ENCODE measurements at places on chromosomes 13 and 19.
A peak's percentile ranks its signal among the peaks of the same experiment; 100 is the strongest.

DNA sequence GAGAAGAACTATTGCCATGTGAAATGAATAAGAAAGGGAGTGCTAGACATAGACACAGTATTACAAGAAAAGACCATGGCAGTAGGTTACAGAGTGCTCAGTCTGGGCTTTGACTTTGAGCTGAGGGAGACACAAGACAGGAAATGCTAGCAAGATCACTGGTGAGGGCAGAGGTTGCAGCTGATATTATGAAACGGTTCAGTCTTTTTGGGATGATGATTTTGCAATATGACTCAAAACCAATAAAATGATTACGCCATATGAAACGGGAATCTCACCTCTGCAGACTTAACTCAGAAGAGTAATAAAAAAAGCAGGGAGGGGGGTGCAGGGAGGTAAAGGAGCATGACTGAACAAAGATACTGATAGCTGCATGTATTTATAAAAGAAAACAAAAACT, 123.1 kb downstream of the RBM26 start:
- DNase-seq, result no peak

DNA sequence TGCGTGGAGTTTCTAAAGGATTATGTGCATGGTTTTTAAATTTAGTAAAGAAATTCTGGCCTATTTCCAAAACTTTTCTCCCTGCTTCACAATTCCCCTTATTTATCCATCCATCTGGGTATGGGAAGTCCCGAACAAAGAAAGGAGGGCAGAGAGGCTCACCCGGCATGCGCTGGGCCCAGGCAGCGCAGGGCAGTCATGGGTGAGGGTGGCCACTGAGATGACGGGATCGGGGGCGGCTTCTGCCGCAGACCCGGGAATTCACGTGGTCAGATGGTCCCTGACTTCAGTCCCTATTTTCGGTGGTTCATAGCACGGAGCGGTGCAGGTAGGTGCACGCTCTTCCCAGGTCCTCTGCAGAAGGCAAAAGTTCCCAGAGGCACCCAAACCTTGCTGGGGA, 14.5 kb downstream of the IRS2 start:
- DNase-seq, result no peak

GRCh38 chr13:78603240-78603957, at the start of gene POU4F1:
Gene POU4F1, minus strand, starts transcription at chr13:78603552. Its CDS starts 226 bp downstream, at chr13:78603326.
- peak; percentile 80 for DNase-seq

GRCh38 chr19:10353793-10354391, 14.5 kb upstream of the ICAM3 start:
- peak; percentile 44 for DNase-seq

DNA sequence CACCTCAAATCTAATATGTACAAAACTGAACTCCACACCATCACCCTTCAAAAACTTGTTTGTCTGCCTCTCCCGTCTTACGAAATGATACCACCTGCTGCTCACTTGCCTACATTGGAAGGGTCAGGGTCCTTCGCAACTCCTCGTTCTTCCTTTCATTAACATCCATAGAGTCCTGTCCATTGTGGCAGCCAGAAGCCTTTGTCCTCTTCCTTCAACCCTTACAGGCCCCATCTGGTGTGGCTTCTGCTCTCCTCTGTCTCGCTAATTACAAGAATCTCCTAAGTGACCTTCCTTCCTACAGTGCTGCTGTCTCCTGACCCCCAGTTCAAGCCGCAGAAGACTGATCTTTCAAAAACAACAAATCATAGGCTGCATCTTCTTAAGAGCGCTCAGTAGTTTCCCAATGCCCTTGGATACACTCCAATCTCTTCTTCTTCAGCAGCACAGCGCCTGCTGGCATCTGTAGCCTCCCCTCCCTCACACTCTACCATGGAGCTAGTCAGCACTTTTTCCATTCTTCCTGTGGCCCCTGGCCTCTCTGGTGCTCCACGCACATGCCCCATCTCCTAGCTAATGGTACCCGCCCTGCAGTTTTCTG, 382.7 kb downstream of the LIG4 start:
- no peak for DNase-seq

DNA sequence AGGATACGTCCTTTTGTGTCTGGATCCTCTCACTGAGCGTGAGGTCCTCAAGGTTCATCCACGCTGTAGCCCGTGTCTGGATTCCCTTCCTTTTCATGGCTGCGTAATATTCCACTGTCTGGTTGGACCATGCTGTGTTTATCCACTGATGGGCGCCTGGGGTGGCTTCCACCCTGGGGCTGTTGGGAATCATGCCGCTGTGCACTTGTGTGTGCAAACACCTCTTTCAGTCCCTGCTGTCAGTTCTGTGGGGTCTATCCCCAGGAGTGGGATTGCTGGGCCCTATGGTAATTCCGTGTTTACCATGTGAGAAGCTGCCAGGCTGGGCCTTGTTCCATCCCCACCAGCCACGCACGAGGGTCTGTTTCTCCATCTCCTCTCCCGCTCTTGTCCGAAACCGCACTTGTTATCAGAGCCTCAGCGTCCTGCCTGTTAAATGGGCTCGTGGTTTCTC, 98.6 kb downstream of the GADD45B start:
- DNase-seq, result no peak

GRCh38 chr13:48530833-48531232, 2.0 kb downstream of the RCBTB2 start:
- no peak for DNase-seq

GRCh38 chr19:35513628-35514281, at the start of gene DMKN:
Gene DMKN, minus strand, starts transcription at chr19:35513649. Its CDS starts 174 bp downstream, at chr19:35513475.
- no peak for DNase-seq

GRCh38 chr19:13606156-13606555, 99.9 kb upstream of the CACNA1A start:
- DNase-seq, result no peak

DNA sequence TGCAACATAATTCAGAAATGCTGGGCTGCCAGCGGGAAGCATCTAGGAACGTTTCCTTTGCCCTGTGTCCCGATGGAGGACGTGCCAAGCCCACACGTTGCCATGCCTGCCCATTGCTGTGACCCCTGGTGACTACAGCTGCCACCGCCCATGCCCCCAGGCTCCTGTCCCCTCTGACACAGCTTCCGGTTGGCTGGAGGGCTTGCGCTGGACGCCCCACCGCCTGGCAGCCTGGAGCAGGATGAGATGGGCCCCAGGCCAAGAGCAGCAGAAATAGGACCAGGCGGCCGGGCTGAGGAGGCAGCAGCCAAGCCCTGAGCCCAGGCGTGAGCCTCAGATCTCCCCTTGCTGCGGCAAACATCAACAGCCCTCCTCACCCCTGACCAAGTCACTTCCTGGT, 125.9 kb downstream of the COL4A2 start:
- no peak for DNase-seq

GRCh38 chr13:46580362-46580839, 27.4 kb downstream of the LRCH1 start:
- DNase-seq, result no peak

- no peak for DNase-seq
Measured at GRCh38 chr19:3565139-3565538, 7.6 kb upstream of the HMG20B start.

DNA sequence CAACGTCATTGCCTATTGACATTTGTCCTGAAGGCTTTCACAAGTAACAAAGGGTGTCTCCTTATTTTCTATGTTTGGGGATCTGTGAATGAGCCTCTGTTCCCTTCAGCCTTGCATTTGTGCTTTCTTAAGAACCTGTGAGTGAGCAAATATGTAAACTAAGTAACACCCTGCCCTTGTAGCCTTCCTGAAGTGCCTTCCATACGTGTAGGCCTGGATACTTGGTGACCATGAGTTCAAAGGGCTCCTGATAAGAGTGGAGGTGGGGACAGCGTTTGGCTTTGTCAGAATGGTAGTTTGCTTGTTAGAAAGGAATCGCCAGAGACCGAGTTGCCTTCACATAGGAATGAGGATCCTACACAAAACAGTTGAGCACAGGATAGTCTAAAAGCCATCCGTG, 14.5 kb upstream of the CCDC97 start:
- DNase-seq, result no peak

- DNase-seq, result no peak
Measured at GRCh38 chr19:10618846-10619245, 6.5 kb upstream of the SLC44A2 start.

DNA sequence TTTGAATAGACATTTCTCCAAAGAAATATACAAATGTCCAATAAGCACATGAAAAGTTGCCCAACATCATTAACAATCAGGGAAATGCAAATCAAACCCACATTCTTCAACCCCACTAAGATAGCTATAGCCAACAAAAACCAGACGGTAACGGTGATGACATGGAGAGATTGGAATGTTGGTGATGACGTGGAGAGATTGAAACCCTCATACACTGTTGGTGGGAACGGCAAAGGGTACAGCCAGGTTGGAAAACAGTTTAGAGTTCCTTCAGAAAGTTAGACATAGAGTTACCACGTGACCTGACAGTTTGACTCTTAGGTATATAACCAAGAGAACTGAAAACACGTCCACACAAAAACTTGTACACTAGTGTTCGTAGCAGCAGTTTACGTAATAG, 48.1 kb downstream of the TNFRSF19 start:
- no peak for DNase-seq

DNA sequence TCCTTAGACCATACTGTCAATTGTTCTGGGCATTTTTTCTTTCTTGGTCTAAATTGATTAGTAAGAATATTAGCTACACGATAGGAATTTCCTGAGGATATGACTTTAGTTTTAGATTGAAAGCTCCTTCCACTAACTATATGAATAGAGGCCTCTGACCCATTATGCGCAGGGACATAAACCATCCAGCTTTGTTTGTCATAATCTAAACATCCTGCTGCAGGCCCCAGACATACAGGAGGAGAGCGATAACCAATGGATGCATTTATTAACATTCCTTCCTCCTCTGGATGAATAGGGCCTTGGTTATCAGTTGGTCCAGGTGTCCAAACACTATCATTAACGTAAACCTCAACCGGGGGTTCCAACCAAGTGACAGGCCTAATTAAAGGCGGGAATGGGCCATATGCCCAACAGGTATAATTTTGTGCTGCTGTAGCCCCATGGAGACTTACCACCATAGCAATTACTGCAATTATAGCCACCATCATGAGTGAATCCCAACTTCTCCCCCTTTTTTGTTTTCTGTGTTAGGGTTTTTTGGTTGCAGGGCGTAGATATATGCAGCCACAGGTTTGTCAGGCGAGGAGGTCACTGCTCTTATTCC, 32.6 kb downstream of the CLEC4M start:
- no peak for DNase-seq

GRCh38 chr13:45040622-45041021, 51.3 kb downstream of the GPALPP1 start:
- no peak for DNase-seq

DNA sequence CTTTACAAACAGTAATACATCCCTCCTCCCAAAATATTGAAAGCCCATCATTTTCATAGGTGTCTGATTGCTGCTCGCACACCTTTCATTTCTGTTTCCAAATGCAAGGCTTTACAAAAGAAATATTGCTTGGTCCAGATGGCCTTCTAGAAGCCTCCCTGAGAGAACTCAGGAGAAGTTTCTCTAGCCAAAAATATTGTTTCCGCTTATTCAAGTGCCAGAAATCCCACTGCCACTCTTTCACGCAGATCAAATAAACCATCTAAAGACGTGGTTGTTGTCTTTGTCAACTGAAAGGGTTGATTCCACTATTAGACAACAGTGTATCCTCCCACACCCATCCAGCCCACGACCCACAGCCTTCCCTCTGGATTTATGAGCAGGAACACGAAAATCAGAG, 96.2 kb downstream of the ZIC5 start:
- DNase-seq, result no peak

GRCh38 chr13:40432018-40432978, 234.1 kb downstream of the FOXO1 start:
- peak; percentile 68 for DNase-seq

DNA sequence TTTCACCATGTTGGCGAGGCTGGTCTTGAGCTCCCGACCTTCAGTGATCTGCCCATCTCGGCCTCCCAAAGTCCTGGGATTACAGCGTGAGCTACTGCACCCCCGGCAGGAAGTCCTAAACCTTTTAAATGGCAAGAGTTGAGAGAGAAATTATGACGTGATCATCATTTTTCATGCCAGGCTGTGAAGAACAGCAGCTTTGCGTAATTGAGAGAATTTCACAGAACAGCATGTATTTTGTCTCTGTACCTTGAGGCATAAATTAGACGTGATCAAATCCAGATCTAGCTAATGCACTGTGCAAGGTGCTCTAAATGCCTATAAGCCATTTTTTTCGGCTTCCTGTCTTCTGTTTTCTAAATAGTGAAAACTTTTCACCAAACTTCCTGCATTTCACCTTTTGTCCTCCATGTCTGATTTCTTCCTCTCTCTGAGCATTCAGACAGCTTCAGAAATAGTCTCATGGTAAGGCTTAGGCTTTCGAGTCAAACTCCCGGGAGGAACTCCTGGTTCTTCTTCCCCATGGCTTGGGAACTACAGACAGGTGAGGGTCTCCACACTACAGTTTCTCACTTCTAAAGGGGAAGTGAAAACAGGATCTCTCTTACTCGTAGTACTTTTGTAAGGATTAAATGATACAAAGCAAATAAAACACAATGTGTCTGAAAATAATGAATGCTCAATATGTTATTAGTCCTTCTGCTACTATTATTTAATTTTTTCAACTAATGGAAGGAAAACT, 51.0 kb downstream of the WDFY2 start:
- DNase-seq, result peak; percentile 34

- no peak for DNase-seq
Measured at GRCh38 chr19:46328079-46328478, 18.8 kb upstream of the PPP5C start.

GRCh38 chr13:41848435-41849255, 112.3 kb downstream of the VWA8 start:
- DNase-seq, result no peak

GRCh38 chr19:34504809-34505291, 23.3 kb downstream of the WTIP start:
- DNase-seq, result no peak

DNA sequence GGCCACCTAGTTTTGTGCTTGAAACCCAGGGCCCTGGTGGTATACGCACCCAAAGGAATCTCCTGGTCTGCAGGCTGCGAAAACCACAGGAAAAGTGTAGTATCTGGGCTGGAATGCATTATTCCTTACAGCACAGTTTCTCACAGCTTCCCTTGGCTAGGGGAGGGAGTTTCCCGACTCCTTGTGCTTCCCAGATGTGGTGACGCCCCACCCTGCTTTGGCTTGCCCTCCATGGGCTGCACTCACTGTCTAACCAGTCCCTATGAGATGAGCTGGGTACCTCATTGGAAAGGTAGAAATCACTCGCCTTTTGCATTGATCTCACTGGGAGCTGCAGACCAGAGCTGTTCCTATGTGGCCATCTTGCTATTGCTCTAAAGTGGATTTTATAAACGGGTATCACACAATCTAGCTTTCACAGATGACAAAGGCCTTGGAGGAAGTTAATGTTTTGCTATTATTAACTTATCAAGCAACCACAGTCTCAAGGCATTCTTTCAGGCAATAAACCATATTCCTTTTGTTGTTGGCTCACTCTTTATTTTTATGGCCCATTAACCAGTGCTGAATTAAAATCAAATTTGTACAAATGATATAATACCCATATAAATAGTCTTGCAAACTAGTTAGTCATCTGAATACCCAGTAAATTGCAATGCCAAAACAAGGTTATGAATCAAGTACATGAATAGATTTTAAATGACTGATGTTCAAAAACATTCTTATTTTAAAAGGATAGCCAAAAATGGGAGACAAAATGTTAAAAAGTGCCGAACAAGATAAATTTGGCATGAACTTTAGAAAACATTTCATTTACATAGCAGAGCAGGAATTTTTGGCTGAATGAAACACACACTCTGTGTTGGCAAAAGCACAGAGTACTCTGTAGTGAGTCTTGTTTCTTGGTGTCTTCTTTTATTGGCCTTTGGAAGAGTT, 475.4 kb upstream of the ARGLU1 start:
- DNase-seq, result no peak

GRCh38 chr13:49247643-49248621, at the start of gene CDADC1:
Gene CDADC1, plus strand, starts transcription at chr13:49247925. Its CDS starts 113 bp downstream, at chr13:49248038.
- DNase-seq, result peak; percentile 92

GRCh38 chr19:42028304-42029216, 34.5 kb upstream of the ATP1A3 start:
- DNase-seq, result no peak

- DNase-seq, result no peak
Measured at GRCh38 chr13:22325761-22326160, 654.9 kb downstream of the FGF9 start.
